ENCODE measurements at places on chromosomes 3 and 15. TPM values are rescaled to one million over a fixed set of nuclear protein-coding genes. Genes with fewer than 3 reads are reported as not detected.
A peak's percentile ranks its signal among the peaks of the same experiment; 100 is the strongest.

- no peak for DNase-seq
These were observed 4.0 kb upstream of the SEMA3F start for GRCh38 chr3:50150863-50151686.

GRCh38 chr15:73660455-73660854, 23.7 kb upstream of the CD276 start:
- no peak for DNase-seq

DNA sequence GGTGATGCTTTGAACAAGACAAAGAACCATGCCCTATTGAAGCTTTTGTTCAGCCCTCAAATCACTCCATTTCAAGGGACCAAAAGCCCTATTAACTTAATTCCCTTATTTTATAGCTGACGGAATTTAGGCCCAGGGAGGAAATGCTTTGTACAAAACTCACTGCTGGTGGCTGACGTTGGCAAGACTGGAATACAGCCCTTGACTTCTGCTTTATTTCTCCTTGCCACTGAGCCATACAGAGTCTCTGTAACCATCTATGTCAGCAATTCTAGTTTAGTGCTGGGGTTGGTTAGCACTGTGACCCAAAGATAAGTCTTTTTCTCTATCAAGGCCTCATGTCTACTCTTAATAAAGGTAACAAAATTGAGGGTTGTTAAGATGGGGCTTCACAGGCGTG, 316.1 kb upstream of the TPRG1 start:
- DNase-seq, result no peak

DNA sequence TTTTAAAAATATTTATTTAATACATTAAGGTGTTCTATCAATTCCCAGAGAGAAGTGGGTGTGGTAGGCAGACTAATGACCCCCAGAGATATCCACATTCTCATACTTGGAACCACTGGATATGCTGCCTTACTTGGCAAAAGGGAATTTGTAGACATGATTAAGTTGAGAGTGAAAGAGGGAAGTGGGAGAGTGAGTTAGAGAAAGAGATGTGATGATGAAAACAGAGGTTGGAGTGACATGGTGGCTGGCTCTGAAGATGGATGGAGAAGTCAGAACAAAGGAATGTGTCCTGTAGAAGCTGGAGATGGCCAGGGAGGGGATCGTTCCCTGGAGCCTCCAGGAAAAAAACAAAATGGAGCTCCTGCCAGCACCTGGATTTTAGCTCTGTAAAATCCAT, 32.0 kb downstream of the TNFAIP8L3 start:
- no peak for DNase-seq

DNA sequence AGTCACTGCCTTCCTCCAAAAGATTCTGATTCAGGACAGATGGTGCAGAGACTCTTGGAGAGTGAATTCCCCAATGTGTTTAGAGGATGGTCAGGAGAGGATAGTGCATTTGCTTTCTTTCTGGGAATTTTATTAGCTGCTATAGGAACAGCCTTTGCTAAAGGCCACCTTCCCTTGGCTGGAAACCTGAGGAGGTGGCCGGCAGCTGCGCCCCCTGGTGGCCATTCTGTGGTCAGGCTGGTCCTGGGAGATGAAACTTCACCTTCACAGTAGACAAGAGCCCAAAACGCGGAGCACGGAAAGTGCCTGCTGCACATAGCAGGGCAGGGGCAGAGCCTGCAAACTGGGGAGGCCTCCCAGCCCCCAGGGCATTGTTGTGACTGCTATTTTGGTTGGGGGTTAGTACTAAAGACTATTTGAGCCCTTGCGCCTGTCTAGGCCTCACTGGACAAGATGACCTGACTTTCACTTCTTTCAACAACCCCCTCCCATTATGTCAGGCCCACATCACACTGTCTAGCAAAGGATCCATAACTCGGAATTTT, 34.3 kb downstream of the SEC22C start:
- DNase-seq, result peak; percentile 78

DNA sequence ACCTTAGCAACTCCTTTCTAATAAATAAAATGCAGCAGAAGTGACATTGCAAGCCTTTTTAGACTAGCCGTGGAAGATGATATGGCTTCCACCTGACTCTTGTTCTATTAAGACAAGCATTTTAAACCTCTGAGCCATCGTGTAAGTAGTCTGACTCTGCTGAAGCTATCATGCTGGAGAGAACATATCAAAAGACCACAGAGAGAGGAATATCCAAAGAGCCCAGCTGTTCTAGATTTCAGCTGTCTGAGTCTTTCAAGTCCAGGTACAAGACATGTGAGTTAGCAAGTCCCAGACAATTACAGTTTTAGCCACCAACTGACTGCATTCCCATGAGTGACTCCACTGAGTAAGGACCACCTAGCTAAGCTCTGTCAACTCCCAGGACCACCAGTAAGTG, 517.0 kb upstream of the NAALADL2 start:
- no peak for DNase-seq

DNA sequence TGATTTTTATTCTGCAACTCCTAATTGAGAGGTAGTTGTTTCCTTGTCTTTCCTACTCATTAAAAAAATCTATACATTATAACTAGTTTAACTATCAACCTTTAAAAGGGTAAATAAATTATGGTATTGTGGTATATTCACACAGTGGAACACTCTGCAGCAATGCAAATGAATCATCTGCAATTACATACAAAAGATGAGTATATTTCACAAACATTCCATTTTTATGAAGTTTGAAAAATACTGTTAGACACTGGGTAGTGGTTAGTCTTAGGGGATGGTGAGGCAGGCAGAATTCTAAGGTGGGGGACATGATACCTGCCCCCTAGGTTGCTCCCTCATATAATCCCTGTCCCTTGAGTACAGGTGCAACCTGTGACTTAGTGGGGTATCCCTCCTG, 44.0 kb upstream of the MAGI1 start:
- no peak for DNase-seq

DNA sequence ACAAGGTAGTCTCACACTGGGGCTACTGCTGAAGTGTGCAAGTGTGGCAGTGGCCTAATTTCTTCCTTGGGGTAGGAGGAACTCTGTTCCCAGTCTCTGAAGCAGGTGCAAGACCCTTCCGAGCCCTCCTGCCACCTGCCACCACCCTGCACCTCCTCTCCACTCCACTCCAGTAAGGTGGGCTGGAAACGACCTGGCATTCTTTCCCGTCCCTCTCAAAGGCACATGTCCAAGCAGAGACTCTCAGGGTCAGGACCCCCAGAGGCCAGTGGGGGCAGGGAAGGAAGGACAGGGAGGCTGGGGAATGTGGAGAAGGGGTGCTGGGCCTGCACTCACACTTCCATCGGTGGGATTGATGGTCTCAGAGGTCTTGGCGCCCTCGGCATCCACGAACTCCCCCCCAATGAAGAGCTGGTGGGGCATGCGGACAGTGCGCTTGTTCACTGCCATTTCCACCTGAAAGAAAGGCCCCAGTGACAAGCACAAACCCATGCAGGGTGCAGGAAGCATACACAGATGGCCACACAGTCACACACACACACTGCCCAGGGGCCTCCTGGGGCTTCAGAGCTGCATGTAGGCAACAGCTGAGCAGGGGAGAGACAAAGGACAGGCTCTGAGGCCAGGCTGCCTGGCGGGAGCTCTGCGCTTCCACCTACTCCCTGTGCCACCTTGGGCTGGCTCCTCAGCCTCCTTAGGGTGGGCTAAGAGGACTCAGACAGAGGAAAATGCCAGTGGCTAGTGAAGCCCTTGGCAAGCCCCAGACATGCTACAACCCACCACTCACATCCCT, 43.8 kb downstream of the ALDH1L1 start:
- peak; percentile 48 for DNase-seq

DNA sequence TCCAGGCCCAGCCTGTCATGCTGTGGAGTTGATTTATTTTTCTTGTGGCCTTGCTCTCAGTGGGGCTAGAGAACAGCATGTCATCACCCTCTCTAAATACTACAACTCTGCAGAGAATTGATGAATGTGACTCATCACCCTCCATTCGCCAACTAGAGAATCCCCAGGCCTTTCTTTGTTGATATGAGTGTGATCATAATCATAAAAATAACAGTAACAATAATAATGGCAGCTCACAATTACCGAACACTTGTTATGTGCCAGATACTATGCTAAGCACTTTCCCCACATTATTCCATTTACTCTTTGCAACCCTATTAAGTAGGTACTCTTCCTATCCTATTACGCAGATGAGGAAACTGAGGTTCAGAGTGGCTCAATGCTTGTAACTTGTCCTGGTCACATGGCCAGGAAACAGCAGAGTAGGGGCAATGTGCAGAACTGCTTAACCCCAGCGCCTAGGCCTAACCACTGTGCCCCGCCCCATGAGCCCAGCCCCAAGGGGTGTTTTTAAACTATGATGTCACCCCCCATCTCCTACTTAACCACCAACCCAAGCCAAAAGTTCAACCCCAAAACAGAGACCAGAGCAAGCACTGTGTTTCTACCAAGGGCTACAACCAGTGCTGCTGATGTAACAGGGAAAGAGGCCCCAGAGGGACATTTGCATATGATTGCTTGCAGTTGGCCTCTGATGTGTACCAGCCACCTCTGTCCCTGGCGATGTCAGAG, 104.5 kb downstream of the ADCY5 start:
- peak; percentile 50 for DNase-seq

- DNase-seq, result no peak
These were observed 388.2 kb upstream of the AGTR1 start for GRCh38 chr3:148309390-148310035.

GRCh38 chr15:80660119-80660518, 35.0 kb upstream of the ABHD17C start:
- DNase-seq, result no peak

- no peak for DNase-seq
These were observed 97.3 kb downstream of the NEK10 start for GRCh38 chr3:27271890-27272289.

DNA sequence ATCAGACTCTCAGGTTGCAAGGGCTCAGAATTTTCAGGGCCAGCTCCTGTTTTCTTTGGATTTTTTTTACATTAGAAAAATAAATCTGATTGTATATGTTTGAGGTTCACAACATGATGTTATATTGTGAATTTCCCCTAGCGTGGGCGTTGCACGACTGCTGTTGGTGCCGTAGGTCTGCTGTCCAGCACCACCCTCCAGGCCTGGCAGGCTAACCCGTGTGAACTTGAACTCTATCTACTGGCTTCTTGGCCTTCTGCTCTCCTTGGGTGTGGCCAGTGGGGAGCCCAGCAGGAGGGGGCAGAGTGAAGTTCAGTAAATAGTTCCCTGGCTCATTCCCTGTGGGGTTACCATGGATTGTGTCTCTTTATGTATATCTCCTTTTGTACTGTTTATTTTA, 80.5 kb upstream of the RORA start:
- DNase-seq, result no peak

DNA sequence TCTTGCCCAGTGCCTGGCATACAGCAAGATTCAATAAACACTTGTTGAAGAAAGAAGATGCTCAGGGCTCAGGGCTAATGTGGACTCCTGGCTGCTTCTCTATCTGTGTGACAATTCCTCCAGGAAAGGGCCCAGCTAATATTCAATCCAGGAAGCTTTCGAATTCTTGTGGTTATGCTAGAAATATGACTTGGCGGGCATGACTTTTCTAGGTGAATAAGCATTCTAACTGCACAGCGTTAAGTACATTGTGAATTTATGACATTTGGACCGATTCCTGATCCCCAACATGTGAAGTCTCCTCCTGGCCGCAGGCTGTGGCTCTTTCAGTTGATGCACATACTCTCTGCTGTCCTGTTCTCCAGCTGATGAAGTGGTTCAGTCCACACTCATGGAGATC, 117.0 kb downstream of the IMPG2 start:
- no peak for DNase-seq

- DNase-seq, result no peak
These were observed 99.4 kb downstream of the XRN1 start for GRCh38 chr3:142348460-142348859.

DNA sequence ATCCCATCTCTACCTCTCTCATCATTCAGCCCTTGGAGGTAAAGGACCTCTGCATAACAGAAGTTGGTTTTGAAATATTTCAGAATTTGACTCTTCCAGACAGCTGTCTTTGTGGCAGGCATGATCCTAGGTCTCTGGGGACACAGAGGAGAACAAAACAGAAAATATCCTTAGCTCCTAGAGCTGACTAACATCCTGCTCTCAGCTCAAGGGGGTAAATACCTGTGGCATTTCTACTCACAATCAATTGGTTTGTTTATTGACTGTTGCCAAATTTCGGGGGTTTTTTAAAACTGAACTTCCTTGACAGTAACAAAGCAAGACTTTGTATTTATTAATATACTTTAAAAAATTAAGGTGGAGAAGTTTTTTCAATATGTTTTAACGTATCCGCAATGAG, 78.8 kb downstream of the EOMES start:
- no peak for DNase-seq

DNA sequence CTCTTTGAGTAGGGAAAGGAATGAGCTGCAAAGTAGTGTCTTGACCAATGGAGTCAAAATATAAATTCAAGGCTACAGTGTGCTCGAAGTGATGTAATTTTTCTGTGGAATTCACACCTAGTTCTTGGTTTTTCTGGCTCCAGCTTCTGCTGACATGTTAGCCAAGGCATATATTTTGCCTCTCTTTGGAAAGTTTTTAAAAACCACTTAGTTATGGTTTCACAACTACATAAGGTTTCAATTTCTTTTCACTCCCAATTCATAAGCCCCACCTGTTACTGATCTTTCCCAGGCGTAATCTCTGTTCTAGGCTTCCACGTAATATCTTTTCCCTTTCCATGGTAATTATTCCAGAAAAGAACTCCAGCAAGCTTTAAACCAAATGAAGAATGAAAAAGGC, 46.9 kb downstream of the GADL1 start:
- DNase-seq, result no peak

DNA sequence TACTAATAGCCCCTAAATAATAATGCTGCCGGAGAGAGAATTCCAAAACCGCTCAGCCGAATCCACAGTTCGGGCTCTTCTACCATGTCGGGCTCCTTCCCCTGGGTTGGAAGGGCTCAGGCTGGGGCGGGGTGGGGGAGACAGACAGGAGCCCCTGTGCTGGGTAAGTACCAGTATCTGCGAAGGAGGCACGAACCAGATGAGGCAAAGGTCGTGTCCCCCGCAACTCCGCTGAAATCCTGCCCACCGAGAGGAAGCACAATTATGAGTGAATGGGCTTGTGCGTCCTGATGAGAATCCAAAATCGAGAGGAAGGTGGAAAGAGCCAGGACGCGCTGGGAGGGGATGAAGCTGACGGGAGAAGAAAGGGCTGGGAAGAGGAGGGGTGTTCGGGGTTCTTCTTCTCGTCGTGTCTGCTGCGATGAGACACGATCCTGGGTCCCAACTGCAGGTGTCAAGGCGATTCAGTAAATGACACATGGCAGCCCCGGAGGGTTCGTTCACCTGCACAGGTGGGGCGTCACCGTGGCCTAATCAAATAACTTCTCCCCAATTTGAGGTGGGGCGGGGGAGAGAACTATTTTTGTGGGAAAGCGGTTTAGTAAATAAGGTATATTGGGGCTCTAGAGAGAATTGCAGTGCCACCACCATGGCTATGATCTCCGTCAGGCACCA, 707 bp upstream of the FAM81A start:
- peak; percentile 66 for DNase-seq

- DNase-seq, result no peak
These were observed 699 bp upstream of the SHOX2 start for GRCh38 chr3:158106766-158107471.

The NOX5 gene
- 0.36 TPM for total RNA-seq

The SLC9C1 gene
- total RNA-seq, result 0.41 TPM

The DUOXA2 gene
- not detected for total RNA-seq

The IL17RB gene
- 1.2 TPM for total RNA-seq

The CHRNA3 gene
- 10.3 TPM for total RNA-seq

The IQCF5 gene
- not detected for total RNA-seq

The EPHB1 gene
- 17.3 TPM for total RNA-seq

The XYLB gene
- 3.2 TPM for total RNA-seq

The STARD5 gene
- total RNA-seq, result 6.4 TPM

The SLC15A2 gene
- 0.82 TPM for total RNA-seq

The TMEM89 gene
- not detected for total RNA-seq

The LOXL1 gene
- 7.6 TPM for total RNA-seq
